ENCODE measurements at places on chromosomes 3 and 15. TPM values are rescaled to one million over a fixed set of nuclear protein-coding genes. Genes with fewer than 3 reads are reported as not detected.
A peak's percentile ranks its signal among the peaks of the same experiment; 100 is the strongest.

DNA sequence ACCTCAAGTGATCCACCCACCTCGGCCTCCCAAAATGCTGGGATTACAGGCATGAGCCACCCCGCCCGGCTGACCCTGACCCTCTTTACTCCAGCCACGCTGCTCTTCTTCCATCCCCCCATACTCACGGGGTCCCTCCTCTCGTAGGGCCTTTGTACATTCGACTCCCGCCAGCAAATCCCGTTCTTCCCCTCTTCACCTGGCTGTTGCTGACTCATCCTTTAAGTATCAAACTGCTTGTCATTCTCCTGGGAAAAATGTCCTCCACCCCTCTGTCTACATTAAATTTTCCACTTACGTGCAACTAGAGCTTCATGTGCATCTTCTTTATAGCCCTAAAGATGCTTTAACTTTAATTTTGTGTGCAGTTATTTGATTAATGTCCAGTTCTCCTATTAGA, 203.1 kb downstream of the OPA1 start:
- DNase-seq = no peak

The SNX22 gene
- 0.74 TPM for total RNA-seq

GRCh38 chr15:43268111-43269105, 1.7 kb upstream of the TGM5 start:
- DNase-seq = peak; percentile 22

The PLA2G4F gene
- not detected for total RNA-seq

- DNase-seq = no peak
Measured at GRCh38 chr15:90078965-90079364, 23.3 kb downstream of the IDH2 start.

DNA sequence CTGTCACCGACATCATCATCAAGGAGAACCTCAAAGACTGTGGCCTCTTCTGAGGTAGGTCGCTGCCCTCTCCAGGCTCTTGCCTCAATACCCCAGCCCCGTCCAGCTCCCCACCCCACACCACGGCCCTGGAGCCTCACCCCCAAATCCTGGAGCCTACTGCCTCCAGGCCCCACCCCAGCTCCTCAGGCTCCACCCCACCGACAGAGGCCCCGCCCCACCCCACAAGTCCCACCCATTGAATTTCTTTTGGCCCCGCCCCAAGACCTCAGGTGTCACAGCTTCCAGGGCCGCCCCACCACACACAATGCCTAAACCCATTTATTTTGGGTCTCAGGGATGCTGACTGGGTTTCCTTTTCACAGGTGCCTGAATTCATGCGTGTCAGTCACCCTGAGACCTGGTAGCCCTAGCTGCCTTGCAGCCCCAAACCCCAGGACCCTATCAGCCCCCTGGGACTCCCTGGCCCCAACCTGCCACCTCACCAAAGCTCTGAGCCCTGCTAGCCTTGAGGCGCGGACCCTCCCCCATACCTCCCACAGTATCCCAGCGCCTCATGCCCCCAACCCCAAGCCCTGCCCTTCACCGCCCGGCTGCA, 3.6 kb downstream of the GNAT1 start:
- DNase-seq = peak; percentile 40

GRCh38 chr3:112847692-112848091, 1.0 kb upstream of the CD200R1L start:
- peak; percentile 31 for DNase-seq

DNA sequence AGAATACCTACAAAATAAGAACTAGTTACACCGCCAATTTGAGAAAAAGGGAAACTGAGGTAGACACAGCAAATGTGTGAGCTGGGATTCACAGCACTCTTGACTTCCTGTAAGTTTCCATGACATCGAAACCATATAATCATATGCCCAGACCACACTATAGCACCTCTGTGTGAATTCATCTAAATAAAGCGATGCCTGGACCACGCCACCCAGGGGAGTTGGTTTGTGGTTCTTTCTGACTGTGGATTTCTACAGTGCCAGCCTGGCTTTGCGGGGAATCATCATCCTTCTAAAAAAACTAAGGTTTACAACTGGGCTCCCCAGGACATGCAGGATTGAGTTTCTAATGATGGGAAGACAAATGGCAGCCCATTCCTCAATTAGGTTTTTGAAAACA, 23.5 kb upstream of the CA12 start:
- no peak for DNase-seq

DNA sequence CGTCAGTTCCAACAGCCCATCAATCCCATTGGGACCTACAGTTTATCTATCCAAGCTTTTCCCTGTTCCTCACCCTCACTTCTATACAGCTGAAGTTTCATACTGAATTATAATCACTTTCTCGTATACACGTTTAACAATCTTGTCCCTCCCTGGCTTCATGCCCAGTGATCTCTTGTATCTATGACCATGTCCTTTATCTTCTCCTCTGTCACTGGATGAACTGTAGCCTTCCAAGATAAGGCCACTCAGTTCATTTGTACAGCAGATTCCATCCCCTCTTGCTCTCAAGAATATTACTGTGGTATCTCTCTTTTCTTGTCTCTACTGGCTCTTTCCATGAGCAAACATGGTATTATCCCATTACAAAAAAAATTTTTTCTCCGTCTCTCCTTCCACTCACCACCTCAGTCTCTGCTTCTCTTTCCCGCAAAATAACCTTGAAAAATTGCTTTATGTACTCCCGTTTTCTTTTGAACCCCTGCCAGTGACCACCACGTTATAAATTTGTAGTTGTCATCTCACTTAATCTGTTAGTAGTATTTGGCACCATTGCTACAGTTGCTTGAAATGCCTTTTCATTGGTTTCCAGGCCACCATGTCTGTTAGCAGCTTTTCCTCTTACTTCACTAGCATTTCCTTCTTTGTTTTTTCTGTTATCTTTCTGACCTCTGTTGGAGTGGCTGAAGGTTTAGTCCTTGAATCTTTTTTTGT, 9.4 kb downstream of the CTNNB1 start:
- no peak for DNase-seq

All from activated naive CD8-positive, alpha-beta T cell treated with anti-CD3 and anti-CD28 coated beads for 36 hours (primary cell).